Ovary (tissue), 10 donors: ENCODE measurements at places on chromosomes 7 and 10. TPM values are rescaled to one million over a fixed set of nuclear protein-coding genes. Genes with fewer than 3 reads are reported as not detected.

The PPP1R9A gene
- 6.6 TPM for total RNA-seq

The AKR1D1 gene
- not detected for total RNA-seq

The ATG9B gene
- total RNA-seq, result 1.0 TPM

The ELN gene
- total RNA-seq, result 34.9 TPM

The ZPBP gene
- total RNA-seq, result 1.1 TPM

The HTRA1 gene
- 463 TPM for total RNA-seq

- peaks cover 7% of the 10 kb centered on the region for H3K4me1 ChIP-seq
- peak; percentile 34 for DNase-seq
- H3K27me3 ChIP-seq, result no peaks in the 10 kb centered on the region
- H3K4me3 ChIP-seq, result no peak overlapping the region
- H3K36me3 ChIP-seq, result no peaks in the 10 kb centered on the region
- no peak overlapping the region for H3K27ac ChIP-seq
Measured at GRCh38 chr7:69739931-69740431, 141.7 kb downstream of the AUTS2 start.

DNA sequence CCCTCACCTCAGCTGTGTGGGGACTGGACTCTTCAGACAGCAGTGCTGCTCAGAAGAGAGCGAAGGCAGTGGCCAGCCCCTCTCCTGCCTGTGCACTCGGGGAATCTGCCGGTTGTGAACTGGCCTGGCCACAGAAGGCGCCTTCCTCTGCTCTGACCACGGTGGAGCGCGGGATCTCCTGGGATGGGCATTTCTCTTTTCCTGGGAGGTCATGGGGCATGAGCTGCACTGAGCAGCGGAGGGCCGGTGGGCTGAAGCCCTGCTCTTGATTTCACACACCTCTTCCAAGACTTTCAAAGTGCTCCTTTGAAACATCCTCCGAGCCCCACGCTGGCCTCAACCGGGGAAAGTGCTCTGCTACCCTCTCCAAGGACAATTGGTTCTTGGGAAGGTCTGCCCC lies 125.6 kb upstream of the FAM20C start:
- peaks cover 2% of the 10 kb centered on the region for H3K4me1 ChIP-seq
- H3K4me3 ChIP-seq, result no peak overlapping the region
- no peaks in the 10 kb centered on the region for H3K36me3 ChIP-seq
- no peak overlapping the region for H3K27ac ChIP-seq
- H3K27me3 ChIP-seq, result no peaks in the 10 kb centered on the region
- peak; percentile 24 for DNase-seq

DNA sequence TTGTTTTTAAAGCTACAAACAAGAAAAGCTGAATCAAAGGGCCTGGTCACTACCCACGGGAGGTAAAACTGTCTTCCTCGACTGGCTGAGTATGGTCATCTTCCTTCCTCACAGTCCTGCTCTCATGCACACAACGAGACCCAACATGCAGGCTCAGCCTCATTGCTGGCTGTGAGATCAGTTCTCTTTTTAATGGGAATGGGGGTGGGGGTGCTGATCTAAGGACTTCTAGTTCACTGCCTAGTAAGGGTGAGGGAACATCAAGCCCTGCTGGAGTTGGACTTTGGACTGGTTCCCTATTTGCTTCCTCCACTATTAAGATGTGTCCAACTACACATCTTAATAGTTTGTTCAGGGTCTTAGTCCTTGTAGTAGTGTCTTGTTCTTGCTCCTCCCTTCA lies 48.2 kb downstream of the ABCB4 start:
- no peaks in the 10 kb centered on the region for H3K27me3 ChIP-seq
- H3K4me1 ChIP-seq, result no peaks in the 10 kb centered on the region
- DNase-seq, result no peak
- no peaks in the 10 kb centered on the region for H3K36me3 ChIP-seq
- H3K27ac ChIP-seq, result no peak overlapping the region

DNA sequence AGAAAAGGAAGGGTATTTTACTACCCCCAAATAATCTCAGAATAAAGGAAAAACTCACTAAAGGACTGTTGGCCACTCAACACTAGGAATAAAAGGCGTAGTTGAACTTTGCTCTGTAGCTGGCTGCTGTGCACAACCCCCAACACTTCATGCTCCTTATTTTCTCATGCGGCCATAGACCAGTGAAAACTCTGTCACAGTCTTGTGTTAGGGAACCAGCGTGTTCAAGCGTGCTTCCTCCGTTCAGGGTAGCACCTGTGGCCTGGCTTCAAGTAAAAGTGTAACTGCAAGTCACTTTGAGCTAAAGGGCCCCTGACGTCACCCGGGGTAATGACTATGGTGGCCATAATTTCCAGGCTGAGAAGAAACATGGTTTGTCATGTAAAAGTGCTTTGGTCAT lies 27.0 kb downstream of the BLNK start:
- no peaks in the 10 kb centered on the region for H3K36me3 ChIP-seq
- DNase-seq, result no peak

DNA sequence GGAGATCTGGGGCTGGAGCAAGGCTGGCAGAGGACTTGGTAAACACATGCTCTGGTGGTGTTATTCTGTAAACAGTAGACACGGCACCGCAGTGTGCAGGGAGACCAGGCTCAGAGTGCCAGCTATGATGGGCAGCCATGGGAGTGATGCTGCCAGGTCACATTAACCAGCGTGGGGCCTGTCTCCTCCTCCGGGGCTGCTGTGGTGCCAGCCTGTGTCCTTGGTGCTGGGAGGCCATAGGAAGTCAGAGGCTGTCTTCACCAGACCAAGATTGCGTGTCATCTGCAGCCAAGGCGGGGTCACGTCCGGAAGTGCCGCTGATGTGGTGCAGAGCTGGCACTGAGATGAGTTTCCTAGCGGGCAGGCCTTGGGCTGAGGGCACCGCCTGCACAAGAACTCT lies 236.0 kb downstream of the GLRX3 start:
- H3K27me3 ChIP-seq, result no peaks in the 10 kb centered on the region
- H3K4me1 ChIP-seq, result no peaks in the 10 kb centered on the region
- no peak overlapping the region for H3K4me3 ChIP-seq

GRCh38 chr10:11887381-11888227 lies 64.4 kb downstream of the PROSER2 start:
- H3K27me3 ChIP-seq, result no peaks in the 10 kb centered on the region
- H3K4me1 ChIP-seq, result no peaks in the 10 kb centered on the region
- DNase-seq, result no peak
- H3K36me3 ChIP-seq, result no peaks in the 10 kb centered on the region
- no peak overlapping the region for H3K4me3 ChIP-seq
- no peak overlapping the region for H3K27ac ChIP-seq

DNA sequence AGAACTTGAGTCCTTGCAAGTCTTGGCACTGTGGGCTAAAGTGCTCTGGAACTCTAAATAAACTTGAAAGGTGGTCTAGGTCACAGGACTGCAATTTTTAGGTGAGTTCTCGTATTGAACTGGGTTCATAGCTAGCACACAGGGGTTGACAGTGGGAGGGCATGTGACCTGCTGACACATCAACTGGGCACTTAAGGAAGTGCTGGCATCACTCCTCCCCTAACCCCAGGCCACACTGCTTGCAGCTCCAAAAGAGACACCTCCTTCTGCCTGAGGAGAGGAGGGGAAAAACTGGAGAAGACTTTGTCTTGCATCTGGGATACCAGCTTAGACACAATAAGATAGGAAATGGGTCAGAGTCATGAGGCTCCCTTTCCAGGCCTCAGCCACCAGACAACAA lies 38.0 kb upstream of the AASS start:
- H3K4me3 ChIP-seq, result no peak overlapping the region
- H3K36me3 ChIP-seq, result no peaks in the 10 kb centered on the region
- H3K27ac ChIP-seq, result no peak overlapping the region
- H3K4me1 ChIP-seq, result no peaks in the 10 kb centered on the region
- H3K27me3 ChIP-seq, result no peaks in the 10 kb centered on the region

DNA sequence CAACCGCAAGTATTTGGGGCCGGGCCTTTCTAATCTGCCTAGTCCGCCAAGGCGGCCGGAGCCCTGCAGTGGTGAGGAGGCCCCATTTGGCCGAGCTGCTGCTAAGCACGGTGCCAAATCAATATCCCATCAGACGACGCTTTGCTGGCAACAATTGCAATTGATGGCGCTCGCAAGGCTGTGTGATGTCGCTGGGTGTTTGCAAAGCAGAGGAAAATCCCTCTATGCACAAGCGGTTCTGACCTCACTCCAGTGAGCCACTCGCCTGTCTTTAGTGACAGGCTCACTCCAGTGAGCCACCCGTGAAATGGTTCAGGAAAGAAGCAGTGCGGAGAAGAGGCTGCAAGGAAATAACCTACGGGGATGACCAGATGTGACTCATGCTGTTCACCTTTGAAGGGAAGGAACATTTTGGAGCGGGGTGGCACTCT lies 18.3 kb upstream of the PDE1C start:
- DNase-seq, result no peak
- peaks cover 5% of the 10 kb centered on the region for H3K4me1 ChIP-seq
- no peak overlapping the region for H3K4me3 ChIP-seq
- H3K27me3 ChIP-seq, result no peaks in the 10 kb centered on the region
- no peaks in the 10 kb centered on the region for H3K36me3 ChIP-seq
- H3K27ac ChIP-seq, result no peak overlapping the region

DNA sequence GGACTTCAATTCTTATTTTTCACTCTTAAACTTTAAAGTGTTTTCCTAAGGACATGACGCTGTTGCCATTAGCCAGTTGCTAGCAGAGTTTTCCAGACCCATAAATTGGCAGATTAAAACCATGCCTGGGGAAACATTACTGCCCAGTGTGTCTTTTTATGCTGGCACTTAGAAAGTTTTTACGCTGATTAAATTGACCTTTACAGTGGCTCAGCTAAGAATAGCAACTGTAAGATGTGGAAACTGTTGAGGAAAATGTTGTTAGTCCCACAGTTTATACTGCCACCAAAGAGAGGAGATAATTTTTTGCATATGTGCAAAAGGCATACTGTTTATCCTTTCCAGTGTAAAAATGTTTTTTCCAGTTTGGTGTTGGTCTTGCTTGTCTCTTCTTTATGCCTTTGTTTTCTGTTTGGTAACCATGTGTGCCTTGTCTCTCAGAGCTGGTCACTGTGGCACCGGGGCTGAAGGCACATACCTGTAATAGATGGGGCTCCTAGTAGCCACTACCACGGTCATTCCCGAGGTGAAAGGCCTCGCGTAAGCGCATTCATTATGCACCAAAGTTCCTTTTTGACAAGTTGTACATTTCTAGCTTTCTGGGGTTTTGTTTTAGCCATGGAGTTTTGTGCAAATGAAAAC lies 45.3 kb downstream of the CYP17A1 start:
- H3K27ac ChIP-seq, result no peak overlapping the region
- H3K4me3 ChIP-seq, result no peak overlapping the region
- DNase-seq, result no peak

DNA sequence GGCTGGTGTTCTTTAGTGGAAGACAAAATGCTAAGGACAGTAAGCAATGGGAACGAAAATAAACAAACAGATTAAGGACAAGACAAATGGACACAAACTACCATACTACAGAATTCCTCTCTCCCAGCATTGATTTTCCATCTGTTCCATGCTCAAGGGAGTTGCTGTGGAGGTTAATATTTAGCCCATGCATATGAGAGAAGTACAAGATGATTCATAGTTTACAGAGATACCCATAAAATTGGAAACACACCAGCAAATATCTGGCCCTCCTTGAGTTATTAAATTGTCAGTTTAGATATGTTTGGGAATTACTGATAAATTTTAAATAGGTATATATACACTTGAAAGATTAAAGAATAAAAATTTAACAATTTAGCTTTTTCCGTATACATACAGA lies 69.8 kb downstream of the GLI3 start:
- DNase-seq, result no peak
- peaks cover 5% of the 10 kb centered on the region for H3K4me1 ChIP-seq
- H3K27me3 ChIP-seq, result no peaks in the 10 kb centered on the region
- H3K4me3 ChIP-seq, result no peak overlapping the region
